ENCODE measurements at places on chromosomes 7 and 10. TPM values are rescaled to one million over a fixed set of nuclear protein-coding genes. Genes with fewer than 3 reads are reported as not detected.

The TCAF2 gene
- 0.52 TPM for total RNA-seq

The HKDC1 gene
- 112 TPM for total RNA-seq

The HPS6 gene
- total RNA-seq = 14.7 TPM

The PILRA gene
- total RNA-seq = 3.1 TPM

The A1CF gene
- total RNA-seq = 0.69 TPM

DNA sequence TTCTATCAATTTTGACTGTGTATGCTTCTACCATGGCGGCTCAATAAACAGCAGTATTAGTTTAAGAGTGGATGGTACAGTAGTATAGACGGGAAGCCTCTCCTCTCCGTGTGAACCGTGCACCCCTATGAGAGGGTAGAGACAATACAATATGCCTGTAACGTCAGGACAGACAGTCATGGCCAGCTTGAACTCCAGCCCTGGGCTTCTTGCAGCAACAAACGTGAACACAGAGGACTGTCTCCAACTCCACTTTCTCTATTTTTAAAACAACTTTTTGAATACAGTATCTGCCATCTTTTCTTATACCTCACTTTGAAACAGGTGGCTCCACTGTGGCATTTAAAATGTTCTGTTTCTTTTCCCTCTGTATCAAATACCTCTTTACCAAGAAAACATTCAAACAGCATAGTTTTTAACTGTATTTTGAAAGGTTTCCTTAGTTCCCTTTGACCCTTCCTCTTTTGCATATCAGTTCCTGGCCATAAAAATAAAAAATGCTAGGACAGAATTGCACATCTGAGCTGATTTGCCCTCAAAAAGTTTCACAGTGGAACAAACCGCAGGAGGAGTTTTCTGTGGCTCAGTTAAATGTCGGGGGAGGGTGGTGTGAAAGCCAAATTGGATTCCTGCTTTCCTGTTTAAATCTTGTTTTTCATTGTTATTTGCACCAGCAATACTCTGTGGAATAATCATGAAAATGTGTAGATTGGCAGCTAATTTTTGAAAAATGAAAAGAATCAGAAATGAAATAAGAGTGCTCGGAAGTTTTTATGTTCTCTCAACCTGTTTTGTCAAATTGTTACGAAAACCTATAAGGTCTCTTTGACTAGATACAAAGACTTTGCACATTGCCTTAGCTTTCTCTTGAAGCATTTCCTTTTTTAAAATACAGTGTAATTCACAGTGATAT, 8.0 kb downstream of the IKZF1 start:
- no peak for DNase-seq

DNA sequence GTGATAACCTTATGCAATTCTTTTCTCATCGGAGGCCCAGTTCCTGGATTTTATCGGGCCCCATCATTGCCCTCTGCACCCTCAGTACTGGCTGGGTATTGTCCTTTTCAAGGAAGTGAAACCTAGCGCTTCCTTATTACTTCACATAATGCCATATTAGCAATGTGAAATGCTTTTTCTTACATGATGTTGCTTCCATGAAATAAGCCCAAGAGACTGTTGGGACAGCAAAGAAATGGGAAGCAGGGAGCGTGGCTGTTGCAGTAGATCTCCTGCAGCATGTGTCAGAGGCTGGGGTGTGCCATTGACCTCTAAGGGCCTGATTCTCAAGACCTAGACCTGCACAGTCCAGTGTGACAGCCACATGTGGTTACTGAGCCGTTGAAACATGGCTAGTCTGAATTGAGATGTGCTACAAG, 8.1 kb downstream of the CHN2 start:
- no peak for DNase-seq

GRCh38 chr10:86665868-86666267, 2.4 kb upstream of the LDB3 start:
- DNase-seq = no peak

- no peak for DNase-seq
Observed at GRCh38 chr10:89741126-89741762, 39.9 kb downstream of the KIF20B start.

- no peak for DNase-seq
Observed at GRCh38 chr7:84291756-84292155, 97.2 kb upstream of the SEMA3A start.

DNA sequence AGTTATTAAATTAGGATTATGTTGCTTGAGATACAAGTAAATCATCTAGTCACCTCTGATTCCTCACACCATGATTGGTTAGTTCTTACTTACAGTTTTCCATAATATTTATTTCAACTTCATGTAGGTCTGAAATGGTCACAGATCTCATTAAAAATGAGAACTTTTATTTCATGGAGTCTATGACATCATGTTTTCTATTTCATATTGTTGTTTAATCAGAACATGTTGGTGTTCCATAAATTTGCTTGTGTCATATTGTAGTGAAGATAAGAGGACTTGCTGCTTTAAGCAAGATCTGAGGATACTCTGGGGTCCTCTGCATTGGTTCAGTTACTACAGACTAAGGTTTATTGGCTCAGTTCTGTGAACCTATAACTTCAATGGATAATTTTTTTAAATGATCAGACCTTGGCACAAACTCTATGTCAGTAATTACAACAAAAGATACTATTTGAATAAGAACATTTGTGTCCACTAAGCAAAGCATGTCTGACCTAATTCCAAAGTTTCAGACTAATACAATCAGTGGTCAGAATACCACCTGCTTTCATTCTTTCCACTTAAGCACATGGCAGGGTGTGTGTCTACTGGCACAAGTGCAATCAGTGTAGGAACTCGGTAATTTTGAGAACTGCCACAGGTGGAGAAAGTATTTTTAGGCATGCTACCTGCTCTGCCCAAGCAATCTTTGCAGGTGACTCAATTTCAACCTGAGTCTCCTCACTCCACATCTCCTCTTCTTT, 68.5 kb downstream of the CCDC71L start:
- DNase-seq = no peak

- DNase-seq = no peak
Observed at GRCh38 chr7:115417662-115418061, 495.8 kb downstream of the MDFIC start.

DNA sequence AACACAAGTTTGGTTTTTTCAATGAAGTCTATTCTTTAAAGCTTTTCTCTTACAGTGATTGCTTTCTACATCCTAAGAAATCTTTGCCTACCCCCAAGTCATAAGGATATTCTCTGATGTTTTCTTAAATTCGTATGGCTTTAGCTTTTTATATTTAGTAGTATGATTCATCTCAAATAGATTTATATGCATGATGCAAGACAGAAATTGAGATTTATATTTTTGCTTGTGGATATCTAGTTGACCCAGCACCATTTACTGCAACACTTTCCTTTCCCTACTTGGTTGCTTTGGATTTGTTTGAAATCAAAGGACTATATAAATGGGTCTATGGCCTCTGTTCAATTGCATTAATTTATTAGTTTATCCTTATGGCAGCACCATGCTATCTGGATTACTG, 113.9 kb downstream of the ZNF438 start:
- no peak for DNase-seq

- DNase-seq = no peak
Observed at GRCh38 chr10:119221201-119221600, 13.8 kb downstream of the GRK5 start.

DNA sequence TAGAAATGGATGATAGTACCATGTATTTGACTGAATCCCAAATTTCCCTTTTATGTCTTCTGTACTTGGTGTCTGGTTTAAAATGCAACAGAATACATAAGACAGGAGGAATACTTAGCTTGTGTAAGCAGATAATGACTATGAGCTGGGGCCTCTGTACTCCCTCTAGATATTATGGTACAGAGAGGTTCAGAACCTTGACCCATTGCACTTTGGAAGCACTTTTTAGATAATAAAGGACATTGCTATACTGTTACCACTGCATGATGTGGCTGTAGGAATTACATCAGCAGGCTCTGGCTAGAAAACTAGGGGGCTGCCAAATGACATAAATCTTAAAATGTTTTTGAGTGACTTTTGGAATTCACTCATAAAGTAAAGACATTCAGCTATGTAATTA, 526.6 kb downstream of the SORCS1 start:
- DNase-seq = no peak

DNA sequence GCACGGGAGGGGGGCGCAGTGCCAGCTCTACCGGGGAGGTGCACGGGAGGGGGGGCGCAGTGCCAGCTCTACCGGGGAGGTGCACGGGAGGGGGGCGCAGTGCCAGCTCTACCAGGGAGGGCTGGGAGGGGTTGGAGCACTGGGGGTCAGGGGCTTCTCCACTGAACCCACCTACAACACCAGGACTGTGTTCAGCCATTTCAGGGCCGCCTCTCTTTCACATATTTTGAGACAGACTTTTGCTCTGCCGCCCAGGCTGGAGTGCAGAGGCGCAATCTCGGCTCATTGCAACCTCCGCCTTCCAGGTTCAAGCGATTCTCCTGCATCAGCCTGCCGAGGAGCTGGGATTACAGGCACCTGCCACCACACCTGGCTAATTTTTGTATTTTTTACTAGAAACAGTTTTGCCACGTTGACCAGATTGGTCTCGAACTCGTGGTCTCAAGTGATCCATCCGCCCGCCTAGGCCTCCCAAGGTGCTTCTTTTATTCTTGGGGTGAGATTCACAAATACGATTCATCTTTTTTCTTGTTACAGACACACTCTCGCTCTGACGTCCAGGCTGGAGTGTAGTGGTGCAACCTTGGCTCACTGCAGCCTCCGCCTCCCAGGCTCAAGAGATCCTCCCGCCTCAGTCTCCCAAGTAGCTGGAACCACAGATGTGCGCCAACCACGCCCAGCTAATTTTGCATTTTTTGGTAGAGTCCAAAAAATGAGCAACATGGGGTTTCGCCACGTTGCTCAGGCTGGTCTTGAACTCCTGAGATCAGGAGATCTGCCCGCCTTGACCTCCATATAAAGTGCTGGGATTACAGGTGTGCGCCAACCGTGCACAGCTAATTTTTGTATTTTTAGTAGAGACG, 37.0 kb downstream of the ADAP1 start:
- no peak for DNase-seq

DNA sequence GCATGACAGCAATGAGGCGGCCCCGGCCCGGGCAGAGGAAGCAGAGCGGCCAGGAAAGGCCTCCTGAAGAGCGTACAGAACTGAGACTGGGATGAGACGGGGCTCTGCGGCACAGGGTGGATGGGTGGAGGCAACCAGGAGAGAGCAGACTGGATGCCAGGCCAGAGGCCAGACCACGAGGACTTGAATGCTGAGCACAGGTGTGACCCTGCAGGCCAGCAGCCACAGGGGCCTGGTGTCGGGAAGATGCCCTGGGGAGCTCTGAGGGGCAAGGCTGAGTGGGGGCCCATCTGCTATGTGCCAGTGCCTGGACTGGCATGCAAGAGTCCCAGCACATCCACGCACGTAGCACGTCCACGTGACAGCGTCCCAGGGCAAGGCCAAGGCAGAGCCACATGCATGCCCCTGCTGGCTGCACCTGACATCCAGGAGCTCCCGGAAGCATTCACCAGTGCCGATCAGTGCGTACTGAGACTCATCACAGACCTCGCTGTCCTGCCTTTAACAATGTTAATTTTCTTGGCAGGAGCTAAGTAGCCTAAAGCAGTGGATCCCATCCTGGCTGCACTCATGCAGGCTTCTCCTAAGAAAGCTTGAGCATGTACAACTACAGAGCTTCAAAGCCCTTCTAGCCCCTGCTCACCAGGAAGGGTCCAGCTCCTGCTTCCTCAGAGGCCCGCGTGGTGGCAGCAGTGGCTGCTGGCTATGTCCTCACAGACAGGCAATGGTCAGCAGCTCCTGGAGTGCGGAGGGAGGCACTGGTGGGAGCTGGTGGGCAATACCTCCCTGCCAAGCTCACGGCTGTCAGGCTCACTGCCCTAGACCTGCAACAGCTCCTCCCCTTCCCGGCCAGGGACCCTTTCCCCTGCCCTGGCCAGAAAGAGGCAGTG, 18.0 kb downstream of the GRID1 start:
- no peak for DNase-seq

DNA sequence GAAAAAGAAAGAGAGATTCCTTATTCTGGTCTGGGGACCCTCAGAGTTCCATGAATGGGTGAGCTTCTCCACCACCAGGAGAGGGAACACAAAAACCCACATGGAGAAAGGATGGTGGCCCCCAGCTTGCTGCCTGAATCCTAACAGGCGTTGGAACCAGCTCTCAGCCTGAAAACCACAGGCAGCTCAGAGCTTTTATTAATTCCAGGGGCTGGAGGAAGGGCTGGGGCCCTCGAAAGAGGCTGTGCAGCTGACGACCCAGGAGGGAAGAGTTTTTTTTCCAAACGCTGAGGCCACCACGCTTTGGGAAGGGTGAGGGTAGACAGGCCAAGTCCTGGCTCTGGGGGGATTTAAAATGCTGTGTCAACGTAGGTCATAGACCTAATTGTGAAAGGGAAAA, 10.8 kb upstream of the ELN start:
- DNase-seq = no peak

GRCh38 chr7:25029075-25029474, 49.1 kb upstream of the OSBPL3 start:
- no peak for DNase-seq

DNA sequence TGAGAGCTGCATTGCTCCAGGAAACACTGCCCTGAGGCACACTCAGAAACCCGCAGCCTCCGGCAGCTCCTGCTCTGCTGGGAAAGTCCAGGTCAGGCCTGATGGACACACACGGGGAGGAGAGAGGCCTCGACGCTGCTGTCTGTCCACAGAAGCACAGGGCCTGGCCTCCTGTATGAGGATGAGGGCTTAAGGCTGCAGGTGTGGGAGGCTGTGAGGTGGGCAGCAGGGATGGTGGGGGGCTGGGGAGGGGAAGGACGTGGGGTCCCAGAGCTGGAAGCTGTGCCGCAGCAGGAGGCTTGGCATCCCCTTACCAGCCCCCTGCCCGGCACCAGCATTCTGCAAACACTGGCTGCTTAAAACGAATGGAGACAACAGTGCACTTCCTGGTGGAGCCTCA, 186.2 kb downstream of the DNAJB6 start:
- DNase-seq = no peak

DNA sequence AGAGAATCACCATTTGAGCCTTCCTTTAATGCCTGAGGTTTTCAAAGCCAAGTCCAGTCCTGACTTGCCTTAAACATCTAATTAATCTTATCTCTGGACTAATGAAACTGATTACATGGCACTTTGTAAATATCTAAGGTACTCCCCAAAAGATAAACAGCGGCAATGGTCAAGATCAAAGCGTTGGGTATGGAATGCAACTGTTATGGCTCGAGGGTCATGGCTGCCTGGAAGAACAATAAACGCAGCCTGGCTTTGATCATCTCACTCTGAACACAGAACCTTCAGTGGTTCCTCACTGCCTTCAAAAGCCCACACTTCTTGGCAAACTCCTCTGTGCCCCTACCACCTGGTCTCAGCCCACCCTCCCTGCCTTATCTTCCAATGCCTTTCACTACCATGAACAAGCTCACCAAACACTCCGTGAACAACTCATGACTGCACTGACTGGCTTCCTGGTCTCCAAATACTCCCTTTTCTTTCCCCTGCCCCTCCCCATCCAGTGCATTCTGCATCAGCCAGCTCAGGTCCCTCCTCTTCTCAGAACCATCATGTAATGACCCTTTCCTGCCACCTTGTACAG, 150.2 kb upstream of the NFE2L3 start:
- no peak for DNase-seq

DNA sequence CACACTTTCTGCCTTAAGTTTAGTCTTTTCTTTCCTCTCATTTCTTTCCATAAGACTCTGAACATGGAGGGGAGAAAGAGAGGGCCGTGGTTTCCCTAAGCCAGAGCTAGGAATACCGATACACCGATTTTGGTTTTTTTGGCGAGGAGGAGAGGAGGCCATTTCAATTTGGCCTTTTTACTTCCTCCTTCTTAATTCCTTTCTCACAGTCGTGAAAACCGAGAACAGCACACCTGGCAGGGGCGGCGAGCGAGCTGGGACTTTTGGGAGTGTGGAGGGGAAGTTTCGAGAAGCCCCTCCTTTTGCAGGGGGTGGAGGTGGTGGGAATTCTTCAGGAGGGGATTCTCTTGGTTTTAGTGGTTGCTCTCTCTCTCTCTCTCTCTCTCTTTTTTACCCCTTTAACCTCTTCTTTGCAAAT, 6.2 kb downstream of the GATA3 start:
- DNase-seq = no peak
